Activated naive CD4-positive, alpha-beta T cell (primary cell): ENCODE measurements at places on chromosomes 12 and 14.

DNA sequence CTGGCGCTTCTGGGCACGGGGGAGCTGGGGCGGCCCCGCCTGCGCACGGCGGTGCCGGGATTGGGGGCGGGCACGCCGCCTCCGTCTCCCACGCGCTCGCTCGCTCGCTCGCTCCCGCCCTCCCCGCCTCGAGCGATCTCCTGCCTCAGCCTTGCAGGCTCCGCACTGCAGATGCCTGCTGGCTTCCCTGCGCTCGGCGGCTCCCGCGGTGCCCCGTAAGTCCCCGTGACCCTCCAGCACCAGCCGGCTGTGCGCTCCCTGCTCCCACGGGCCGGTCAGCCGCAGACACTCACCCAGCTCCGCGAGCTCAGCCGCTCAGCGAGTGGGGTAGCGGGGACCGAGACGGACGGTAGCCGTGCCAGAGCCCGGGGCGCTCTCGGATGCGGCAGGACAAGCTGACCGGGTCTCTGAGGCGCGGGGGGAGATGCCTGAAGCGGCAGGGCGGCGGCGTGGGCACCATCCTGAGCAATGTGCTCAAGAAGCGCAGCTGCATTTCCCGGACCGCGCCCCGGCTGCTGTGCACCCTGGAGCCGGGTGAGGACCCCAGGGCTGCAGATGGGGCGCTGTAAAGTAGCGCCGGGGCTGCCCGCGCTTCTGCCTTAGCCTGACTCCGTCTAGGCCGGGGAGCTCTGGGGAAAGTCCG, at the start of gene TBC1D30:
Gene TBC1D30 (plus strand): TSS at position 148 of the 643 bp plus-strand sequence. CDS start 233 bp downstream, at position 381.
- no peak for DNase-seq

DNA sequence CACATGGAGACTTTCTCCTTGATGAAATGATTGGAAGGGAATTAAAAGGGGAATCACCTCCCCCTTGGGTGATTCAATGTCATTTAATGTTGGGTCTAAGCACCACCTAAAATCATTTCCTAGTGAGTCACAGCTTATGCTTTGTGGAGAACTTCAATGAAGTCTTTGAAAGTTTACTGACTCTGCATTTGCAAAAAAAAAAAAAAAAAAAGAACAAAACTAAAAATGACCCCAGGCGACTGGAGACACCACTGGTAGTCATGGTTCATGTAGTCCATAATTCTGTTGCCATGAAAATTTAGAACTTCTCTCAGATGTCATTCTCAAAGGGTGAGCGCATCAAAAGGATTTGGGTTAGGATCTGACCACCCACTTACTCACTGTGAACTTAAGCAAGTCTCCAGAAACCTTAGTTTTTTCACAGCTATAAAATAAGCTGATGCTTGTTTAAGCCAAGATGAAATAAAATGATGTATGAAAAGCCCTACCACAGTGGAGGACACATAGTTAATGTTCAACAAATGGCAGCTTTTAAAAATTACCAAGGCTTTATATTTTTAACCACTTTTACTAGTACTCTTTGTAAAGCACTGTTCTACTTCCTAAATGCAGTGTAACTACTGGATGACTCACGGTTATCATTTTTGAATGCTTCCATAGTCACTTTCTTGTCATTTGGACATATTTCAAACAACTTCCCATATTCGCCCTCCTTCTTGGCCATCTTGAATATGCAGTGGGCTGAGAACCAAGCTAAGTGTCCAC, 18.1 kb upstream of the KSR2 start:
- DNase-seq, result no peak

DNA sequence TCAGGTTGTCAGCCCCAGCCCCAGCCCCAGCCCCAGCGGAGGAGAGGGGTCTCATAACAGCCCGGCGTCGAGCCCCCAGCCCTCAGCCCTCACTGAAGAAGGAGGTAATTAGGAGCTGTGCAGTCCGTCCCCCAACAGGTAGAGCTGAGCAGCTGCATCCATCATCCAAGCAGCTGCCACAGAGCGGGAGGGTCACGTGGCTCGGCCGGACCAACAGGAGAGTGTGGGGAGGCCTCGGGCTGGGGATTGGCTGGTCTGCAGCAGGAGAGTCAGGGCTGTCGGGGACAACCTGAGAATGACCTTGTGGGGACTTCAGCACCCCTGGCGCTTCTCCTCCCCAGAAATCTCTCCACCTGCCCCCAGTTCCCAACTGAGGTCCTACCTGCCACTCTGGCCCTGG, 29.6 kb downstream of the SMUG1 start:
- no peak for DNase-seq

DNA sequence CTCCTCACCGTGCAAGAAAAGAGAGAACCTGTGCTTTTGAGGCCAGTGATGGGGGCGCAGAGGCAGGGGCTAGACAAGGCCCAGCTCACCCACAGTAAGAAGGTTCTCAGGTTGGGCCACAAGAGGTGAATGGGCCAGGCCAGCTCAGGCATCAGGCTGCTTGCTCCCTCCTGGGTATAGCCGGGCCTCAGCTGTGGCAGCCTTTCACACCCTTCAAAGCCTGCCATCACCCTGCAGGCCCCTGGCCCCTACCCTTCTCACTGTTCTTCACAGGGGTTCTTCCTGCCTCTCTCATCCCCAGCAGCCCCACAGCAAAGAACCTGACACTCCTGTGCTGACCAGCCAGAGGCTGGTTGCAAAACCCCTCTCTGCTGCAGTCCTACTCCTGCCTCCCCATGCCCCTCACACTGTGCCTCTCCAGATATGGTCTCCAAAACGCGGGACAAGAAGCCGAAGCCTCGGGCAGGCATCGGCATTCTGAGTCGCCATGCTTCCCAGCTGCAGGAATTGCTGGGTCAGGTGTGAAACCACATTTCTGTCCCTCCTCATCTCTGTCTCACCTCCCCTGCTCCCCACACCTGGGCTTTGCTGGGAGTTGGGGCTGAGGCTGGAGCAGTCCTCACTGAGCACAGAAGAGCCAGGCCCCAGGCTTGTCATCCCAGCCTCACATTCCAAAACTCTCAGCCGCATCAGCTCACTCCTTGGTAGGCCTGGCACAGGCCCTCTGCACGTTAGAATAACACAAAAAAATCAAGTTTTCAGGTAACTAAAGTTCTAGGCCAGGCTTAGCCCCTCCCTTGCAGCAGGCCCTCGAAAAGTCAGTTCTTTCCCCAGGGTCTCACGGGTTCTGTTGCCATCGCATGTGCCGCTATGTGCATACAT, 6.9 kb upstream of the FAIM2 start:
- DNase-seq, result no peak

DNA sequence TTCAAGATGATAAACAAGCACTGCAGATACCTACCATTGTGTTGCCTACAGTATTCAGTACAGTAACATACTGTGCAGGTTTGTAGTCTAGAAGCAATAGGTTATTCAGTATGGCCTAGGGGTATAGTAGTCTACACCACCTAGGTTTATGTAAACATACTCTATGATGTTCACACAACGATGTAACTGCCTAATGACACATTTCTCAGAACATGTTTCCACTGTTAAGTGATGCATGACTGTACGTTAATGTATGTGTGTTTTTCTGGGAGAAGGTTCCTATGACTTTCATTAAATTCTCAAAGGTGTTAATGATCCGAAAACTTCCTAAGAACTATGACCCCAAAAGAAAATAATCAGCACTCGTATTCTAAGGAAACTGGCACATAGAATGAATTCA, 20.9 kb upstream of the CALM1 start:
- no peak for DNase-seq

- DNase-seq, result no peak
Observed at GRCh38 chr12:51954561-51955361, 3.3 kb downstream of the ACVR1B start.
